WERI-Rb-1 (cell line): ENCODE measurements at places on chromosomes 16 and 17.
A peak's percentile ranks its signal among the peaks of the same experiment; 100 is the strongest.

- no peak for DNase-seq
Observed at GRCh38 chr16:65024767-65025178, 97.1 kb downstream of the CDH11 start.

GRCh38 chr16:25957707-25958106, 265.9 kb downstream of the HS3ST4 start:
- DNase-seq, result no peak

GRCh38 chr17:38538906-38539305, 66.8 kb downstream of the SRCIN1 start:
- DNase-seq, result no peak

GRCh38 chr16:11576427-11577289, 10.1 kb downstream of the LITAF start:
- DNase-seq, result no peak

DNA sequence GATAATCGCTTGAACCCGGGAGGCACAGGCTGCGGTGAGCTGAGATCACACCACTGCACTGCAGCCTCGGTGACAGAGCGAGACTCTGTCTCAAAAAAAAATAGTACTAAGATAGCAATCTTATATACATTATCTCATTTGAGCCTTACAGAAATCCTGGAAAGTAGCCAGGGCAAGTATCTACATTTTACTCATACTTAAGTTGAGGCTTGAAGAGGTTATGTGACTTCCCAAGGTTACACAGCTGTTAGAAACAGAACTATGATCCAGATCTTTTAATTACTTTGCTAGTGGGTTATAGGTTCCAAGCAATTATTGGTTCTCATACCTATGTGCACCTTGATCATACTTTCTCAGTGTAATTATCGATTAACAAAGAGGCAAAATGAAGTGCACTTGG, 15.4 kb downstream of the C17orf78 start:
- no peak for DNase-seq

GRCh38 chr17:49015924-49016774, 19.0 kb downstream of the IGF2BP1 start:
- no peak for DNase-seq

GRCh38 chr17:6706499-6706898, 6.7 kb downstream of the SLC13A5 start:
- DNase-seq, result no peak

GRCh38 chr17:73710095-73710592, 65.9 kb upstream of the SDK2 start:
- DNase-seq, result peak; percentile 91

DNA sequence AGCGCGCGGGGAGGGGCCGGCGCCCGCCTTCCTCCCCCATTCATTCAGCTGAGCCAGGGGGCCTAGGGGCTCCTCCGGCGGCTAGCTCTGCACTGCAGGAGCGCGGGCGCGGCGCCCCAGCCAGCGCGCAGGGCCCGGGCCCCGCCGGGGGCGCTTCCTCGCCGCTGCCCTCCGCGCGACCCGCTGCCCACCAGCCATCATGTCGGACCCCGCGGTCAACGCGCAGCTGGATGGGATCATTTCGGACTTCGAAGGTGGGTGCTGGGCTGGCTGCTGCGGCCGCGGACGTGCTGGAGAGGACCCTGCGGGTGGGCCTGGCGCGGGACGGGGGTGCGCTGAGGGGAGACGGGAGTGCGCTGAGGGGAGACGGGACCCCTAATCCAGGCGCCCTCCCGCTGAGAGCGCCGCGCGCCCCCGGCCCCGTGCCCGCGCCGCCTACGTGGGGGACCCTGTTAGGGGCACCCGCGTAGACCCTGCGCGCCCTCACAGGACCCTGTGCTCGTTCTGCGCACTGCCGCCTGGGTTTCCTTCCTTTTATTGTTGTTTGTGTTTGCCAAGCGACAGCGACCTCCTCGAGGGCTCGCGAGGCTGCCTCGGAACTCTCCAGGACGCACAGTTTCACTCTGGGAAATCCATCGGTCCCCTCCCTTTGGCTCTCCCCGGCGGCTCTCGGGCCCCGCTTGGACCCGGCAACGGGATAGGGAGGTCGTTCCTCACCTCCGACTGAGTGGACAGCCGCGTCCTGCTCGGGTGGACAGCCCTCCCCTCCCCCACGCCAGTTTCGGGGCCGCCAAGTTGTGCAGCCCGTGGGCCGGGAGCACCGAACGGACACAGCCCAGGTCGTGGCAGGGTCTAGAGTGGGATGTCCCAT, 232.8 kb downstream of the SEC14L1 start:
- DNase-seq, result no peak

- no peak for DNase-seq
Observed at GRCh38 chr16:48269011-48269410, 21.7 kb upstream of the ABCC11 start.

DNA sequence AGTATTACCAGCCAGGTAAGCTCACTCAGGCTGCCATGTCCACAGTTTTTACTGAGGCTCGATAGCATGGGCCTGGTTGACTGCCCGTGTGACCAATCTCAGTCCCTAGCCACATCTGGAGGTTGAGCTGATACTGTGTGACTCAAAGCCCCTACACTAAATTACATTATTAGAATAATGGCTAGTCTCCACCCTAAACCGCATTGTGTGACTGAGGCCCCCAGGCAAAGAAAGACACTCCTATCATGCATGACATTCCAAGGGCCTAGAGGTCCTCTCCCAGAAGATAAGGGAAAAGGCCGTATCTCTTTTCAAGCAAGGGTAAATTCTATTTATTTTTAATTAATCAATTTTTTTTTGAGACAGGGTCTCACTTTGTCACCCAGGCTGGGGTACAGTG, 505.3 kb downstream of the HAPSTR1 start:
- DNase-seq, result no peak

GRCh38 chr16:89700649-89701424, 668 bp downstream of the SPATA2L start:
- peak; percentile 34 for DNase-seq

- DNase-seq, result peak; percentile 44
Observed at GRCh38 chr17:4968486-4969046, 949 bp upstream of the SPAG7 start.

- DNase-seq, result peak; percentile 76
Observed at GRCh38 chr17:79006046-79006445, 3.5 kb downstream of the CANT1 start.

DNA sequence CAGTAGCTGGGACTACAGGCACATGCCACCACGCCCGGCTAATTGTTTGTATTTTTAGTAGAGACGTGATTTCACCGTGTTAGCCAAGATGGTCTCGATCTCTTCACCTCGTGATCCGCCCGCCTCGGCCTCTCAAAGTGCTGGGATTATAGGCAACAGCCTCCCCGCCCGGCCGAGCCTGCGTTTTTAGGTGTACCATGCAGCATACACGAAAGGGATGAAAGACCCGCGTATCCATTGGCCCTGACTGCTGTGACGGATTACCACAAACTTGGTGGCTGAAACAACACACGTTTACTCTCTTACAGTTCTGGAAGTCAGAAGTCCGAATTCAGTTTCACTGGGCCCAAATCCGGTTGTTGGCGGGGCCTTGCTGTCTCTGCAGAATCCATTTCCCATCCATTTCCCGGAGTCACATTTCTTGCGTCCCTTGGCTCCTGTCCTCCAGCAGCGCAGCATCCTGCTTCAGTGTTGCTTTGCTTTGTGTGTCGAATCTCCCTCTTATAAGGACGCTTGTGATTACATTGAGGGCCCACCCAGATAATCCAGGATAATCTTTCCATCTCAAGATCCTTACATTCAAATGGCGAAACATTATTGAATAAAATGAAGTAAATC, 8.3 kb upstream of the GUCY2D start:
- peak; percentile 70 for DNase-seq

- DNase-seq, result no peak
Observed at GRCh38 chr17:67855504-67856324, 30.4 kb downstream of the BPTF start.

DNA sequence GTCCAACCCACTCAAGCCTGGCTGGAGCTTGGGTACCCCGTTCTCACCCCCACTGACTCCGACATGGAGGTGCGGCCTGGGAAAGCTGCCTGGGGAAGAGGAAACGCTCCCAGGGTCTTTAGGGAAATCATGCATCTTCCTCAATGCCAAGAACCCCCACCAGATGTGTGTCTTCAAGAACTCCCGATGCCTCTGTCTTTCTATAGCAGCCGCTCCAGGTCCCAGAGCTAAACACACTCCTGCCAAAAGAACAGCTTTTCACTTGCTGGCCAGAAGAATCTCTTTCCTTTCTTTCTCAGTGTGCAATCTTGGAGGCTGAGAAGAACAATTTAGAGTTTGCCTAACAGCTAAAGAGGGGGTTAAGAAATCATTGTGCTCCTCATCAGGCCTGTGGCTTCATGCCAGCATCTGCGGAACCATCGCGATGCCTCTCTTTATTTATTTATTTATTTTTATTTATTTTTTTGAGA, 41.1 kb upstream of the MTSS2 start:
- no peak for DNase-seq

GRCh38 chr17:44628243-44629188, 27.8 kb upstream of the MEIOC start:
- peak; percentile 98 for DNase-seq

GRCh38 chr17:73262676-73263642, 1.3 kb upstream of the CPSF4L start:
- DNase-seq, result no peak

- DNase-seq, result no peak
Observed at GRCh38 chr16:981695-982144, at the start of gene SOX8. Gene SOX8, plus strand, starts transcription at chr16:981770. Its CDS starts 153 bp downstream, at chr16:981923.

DNA sequence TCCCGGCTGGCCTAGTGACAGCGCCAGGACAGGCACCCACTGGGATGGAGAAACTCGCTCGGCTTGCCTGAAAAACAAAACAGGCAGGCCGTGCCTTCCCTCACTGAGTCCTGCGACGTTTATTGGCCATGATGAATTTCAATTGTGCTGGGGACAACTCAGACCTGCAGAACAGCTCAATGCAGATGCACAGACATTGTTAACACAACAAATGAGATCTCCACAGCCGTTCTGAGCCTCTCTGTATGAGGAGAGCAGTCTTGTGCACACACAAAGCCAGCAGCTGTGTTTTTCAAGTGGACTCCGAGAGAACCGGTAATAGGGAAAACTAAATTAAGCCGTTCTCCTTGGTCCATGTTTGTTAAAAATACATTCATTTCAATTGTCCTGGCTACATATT, 15.9 kb downstream of the SHISA6 start:
- DNase-seq, result no peak

GRCh38 chr17:58079300-58080033, 3.8 kb upstream of the DYNLL2 start:
- no peak for DNase-seq

DNA sequence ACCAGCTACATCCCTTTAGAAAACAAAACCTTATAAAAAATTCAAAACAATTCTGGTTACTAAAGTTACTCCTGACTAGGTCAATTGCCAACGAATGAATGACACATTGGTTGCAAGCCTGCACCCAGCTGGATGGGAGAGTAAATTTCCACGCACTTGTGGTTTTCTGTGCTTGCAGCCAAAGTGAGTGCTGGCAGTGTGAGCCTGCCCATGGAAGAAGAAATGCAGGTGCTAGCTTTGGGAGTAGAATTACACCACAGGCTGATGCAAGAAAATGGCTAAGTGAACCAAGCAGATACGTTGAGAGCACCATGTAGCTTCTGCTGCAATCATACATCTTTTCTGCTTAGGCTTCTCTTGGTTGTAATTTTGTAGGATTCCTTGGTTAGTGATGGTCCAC, 74.6 kb downstream of the SYCE1L start:
- no peak for DNase-seq

DNA sequence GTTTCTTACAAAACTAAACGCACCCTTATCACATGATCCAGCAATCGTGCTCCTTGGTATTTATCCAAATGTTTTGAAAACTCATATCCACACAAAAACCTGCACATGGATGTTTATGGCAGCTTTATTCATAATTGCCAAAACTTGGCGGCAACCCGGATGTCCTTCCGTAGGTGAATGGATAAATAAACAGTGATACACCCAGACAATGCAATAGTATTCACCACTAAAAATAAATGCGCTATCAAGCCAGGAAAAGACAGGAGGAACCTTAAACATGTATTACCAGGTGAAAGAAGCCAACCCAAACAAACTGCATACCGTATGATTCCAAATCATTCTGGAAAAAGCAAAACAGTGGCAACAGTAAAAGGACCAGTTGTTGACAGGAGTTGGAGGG, 10.0 kb downstream of the SPATA32 start:
- DNase-seq, result no peak

DNA sequence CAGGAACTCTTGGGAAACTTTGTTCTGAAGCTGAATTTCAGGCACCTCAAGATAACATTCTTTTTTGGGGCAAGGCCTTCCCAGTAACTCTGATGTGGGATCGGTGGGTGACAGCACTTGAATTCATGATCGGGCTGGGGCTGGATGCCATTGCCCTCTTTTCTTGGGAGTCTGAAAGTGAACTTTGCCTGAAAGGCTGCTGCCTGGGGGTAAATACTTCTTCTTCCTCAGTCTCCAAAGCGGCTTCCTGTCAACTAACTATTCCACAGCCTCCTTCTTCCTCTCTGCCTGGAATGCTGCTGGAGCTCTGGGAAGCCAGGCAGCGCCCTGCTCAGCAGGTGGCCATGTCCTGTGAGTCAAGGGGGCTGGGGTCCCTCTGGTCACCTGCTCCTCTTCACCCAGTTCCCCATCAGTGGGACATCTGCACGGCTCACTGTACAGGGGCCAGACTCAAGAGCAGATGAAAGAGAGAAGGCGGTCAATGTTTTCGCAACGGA, 79.5 kb downstream of the WIPI1 start:
- no peak for DNase-seq

GRCh38 chr17:80191865-80192661, 22.2 kb downstream of the CARD14 start:
- DNase-seq, result no peak

DNA sequence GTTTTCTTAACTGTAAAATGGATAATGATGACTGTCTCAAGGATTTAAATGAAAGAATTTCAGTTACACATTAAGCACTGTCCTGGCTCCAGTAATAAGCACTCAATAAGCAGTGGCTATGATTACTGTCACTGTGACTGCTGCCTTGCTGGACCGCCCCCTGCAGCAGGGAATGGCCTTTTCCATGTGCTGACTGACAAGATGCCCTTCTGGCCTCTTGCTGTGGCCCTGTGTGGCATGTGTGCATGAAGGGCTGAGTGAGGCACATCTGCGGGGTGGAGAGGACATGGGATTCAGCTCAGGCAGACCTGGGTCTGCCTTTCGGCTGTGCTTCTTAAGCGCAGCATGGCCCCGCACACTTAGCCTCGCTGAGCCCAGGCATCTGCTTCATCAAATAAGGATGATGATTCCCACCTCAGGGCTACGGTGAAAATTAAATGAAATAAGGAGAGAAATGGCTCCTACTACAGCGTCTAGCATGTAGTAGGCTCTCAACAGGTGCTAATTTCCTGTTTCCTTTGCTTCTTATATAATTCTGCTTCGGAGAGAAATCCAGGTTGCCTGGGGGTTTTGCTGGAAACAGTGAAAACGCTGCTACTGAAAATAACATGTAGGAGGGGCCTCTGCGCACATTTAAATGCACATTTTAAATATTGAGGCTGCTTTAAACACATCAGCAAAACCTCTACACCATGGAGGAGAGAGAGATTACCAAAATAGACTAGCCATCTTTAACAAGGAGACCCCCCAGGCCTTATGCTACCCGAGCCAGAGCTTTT, 183.9 kb downstream of the PARN start:
- DNase-seq, result no peak

GRCh38 chr17:10247810-10248209, 49.4 kb upstream of the GAS7 start:
- DNase-seq, result no peak

- no peak for DNase-seq
Observed at GRCh38 chr17:5396612-5397011, 22.9 kb downstream of the NUP88 start.
